ENCODE measurements at places on chromosomes 2 and 18. TPM values are rescaled to one million over a fixed set of nuclear protein-coding genes. Genes with fewer than 3 reads are reported as not detected.

DNA sequence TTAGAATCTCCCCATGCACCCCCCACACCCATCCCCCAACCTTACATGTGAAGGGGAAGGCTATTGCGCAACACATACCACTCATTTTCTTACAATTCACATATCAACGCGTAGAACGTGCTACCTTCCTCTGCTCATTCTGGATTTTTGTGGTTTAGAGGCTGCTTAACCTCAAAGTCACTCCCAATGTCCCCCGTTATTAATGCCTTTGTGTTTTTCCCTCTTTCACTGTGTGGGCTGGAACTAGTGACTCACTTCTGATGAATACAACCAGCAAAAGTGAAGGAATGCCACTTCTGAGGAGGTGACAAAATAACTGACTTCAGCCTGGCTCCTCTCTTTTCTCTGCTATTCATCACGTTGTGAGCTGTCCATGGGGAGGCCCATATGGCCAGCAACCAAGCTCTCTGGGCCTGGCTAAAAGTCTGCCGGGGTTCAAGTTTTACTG, 342.5 kb upstream of the NXPH2 start:
- no peak overlapping the region for H3K27ac ChIP-seq
- no peaks in the 10 kb centered on the region for H3K36me3 ChIP-seq
- H3K4me3 ChIP-seq = no peak overlapping the region
- no peaks in the 10 kb centered on the region for H3K27me3 ChIP-seq
- no peak for DNase-seq

MPV17 gene
- 93.0 TPM for total RNA-seq

GRCh38 chr2:204732019-204732418, 186.7 kb downstream of the PARD3B start:
- H3K36me3 ChIP-seq = no peaks in the 10 kb centered on the region
- no peak for DNase-seq
- no peak overlapping the region for H3K27ac ChIP-seq
- H3K27me3 ChIP-seq = peaks cover 8% of the 10 kb centered on the region

MRPS5 gene
- total RNA-seq = 82.0 TPM

DNA sequence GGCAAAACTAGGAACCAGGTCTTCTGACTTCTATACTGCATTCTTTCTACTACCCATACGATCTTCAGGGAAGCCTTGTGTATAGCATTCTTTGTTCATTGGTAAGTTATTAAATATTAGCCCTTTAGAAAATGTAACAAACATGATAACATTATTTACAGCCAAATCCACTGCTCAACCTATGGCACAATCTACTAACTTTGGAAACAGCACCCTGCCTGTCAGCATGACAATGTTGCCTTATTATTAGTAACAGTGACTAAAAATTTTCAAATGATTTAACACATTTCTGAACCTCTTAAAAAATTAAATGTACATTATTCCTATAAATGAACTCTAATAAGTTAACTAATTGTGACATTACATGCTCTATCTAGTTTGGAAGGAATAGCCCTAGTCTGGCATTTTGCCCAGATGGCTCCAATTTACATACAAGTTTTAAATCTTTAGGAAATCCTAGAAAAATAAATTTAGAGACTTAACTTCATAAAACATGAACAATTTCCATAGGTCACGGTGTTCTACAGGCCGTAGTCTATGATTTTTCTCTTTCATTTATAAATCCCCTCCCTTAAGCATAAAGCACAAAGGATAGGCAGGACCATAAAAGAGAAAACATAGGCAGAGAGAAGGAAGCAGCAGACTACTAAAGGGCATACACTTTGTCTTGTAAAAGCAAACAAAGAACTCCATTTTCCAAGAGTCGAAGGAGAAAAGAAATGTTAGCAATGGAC, 33.7 kb downstream of the YES1 start:
- H3K4me1 ChIP-seq = peaks cover 9% of the 10 kb centered on the region
- DNase-seq = no peak
- no peaks in the 10 kb centered on the region for H3K27me3 ChIP-seq
- H3K36me3 ChIP-seq = peaks cover 8% of the 10 kb centered on the region
- no peak overlapping the region for H3K4me3 ChIP-seq
- no peak overlapping the region for H3K27ac ChIP-seq

DNA sequence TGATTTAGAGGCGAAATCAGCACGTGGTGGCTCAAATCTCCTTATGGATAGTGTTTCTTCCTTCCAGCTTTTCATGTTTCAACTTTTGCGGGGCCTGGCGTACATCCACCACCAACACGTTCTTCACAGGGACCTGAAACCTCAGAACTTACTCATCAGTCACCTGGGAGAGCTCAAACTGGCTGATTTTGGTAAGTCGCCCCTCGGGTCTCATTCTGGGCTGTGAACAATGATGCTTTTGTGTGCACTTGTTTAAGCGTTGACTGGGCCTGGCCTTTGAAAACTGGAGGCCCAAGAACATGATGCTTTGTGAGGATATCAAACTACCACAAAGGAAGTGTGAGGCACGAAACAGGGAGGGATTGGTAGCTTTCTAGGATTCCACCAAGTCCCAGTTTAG, 27.4 kb downstream of the CDK15 start:
- no peak overlapping the region for H3K4me3 ChIP-seq
- peaks cover 9% of the 10 kb centered on the region for H3K27me3 ChIP-seq
- H3K27ac ChIP-seq = no peak overlapping the region
- no peak for DNase-seq
- no peaks in the 10 kb centered on the region for H3K4me1 ChIP-seq

- H3K4me1 ChIP-seq = no peaks in the 10 kb centered on the region
- no peak overlapping the region for H3K27ac ChIP-seq
- H3K36me3 ChIP-seq = no peaks in the 10 kb centered on the region
Observed at GRCh38 chr2:47509821-47510385, 106.9 kb downstream of the MSH2 start.

C2orf80 gene
- total RNA-seq = not detected

RNF152 gene
- 0.39 TPM for total RNA-seq

DNA sequence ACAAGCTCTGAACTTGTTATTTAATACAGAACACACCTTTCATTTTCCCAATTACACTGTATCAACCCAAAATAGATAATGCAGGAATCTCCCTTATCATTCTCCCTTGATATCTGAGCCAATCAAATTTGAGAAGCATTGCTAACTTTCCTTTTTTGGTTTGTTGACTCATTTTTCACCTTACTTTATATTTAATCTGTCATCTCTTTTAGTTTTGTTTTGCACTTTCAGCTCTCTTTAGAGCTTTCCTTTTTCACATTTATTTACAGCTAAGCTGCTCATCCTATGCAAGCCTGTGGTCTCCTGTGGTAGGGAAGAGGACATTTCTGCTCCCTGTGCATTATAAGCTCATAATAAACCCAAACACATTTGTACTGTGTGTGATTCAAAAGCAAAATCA, 50.1 kb downstream of the ITGAV start:
- peak overlapping the region; percentile 29 for H3K27ac ChIP-seq
- H3K27me3 ChIP-seq = no peaks in the 10 kb centered on the region
- DNase-seq = peak; percentile 6
- H3K36me3 ChIP-seq = peaks cover 5% of the 10 kb centered on the region
- peaks cover 25% of the 10 kb centered on the region for H3K4me1 ChIP-seq

DNA sequence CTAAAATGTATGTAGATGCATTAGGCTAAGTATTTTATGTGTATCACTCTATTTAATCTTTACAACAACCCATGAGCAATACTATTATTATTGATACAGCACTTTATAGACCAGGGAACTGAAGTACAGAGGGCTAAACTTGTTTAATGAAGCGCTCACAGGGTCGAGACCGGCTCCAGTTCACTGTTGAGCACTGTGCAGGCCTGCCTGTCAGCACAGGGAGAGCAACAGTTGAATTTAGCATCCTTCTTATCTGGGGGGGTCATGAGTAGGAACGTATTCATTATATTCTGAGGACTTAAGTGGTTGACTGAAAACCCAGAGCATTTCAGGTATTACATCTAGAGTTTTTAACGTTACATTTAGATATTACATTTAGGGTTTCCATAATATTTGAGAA, 120.1 kb downstream of the PLCL1 start:
- H3K27me3 ChIP-seq = no peaks in the 10 kb centered on the region
- H3K27ac ChIP-seq = no peak overlapping the region
- H3K4me1 ChIP-seq = peaks cover 14% of the 10 kb centered on the region
- peaks cover 1% of the 10 kb centered on the region for H3K36me3 ChIP-seq
- DNase-seq = no peak

DNA sequence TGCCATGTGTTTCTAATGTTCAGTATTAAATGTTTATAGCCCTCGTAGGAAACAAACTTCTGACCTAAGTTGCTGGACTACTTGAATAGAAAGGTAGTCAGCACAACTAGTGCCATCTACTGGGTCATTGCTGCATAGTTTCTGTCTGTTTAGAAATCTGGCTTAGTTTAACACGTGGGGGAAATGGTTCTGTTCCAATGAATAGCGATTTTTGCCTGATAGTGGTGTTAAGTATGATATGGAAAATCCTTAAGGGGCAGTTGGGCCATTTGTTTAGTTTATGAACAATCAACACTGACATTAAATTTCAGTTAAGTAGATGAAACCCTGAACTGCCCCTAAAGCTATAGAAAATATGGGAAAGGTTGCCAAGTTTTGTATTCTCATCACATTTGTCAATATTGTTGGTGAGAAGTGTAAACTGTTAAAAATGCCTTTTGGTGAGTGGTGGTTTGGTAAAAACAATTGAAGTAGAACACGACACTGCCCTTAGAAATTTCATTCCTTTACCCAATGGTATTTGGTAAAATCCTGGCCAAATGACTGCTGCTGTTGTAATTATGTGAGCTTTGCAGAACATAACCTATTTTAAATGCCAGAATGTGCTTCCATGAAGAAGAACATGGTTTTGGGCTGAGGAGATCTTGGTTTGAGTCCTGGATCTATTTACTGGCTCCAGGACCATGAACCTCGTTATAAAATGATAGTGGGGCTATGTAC, 13.2 kb downstream of the NABP1 start:
- no peaks in the 10 kb centered on the region for H3K27me3 ChIP-seq
- peaks cover 27% of the 10 kb centered on the region for H3K36me3 ChIP-seq
- peak overlapping the region; percentile 61 for H3K4me3 ChIP-seq

CFC1 gene
- not detected for total RNA-seq

DNA sequence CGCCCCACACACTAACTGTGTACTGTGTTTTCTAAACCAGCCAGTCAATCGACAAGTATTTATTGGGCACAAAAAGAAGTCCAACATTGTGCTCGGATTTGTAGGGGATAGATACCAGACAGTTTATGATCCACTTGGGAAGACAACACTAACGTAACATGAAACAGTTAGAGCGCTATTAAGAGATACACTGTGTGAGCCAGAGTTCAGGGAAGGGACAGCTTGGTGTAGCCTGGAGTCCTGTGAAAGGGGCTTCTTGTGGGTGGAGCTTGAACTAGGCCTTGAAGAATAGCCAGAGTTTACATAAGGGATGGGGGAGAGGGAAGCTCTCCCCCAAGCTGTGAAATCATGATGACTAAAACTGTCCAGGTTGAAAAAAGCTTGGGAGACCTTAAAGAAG, 176.4 kb upstream of the TCF4 start:
- no peak for DNase-seq
- H3K27ac ChIP-seq = no peak overlapping the region
- no peaks in the 10 kb centered on the region for H3K4me1 ChIP-seq
- H3K27me3 ChIP-seq = no peaks in the 10 kb centered on the region
- no peak overlapping the region for H3K4me3 ChIP-seq
- no peaks in the 10 kb centered on the region for H3K36me3 ChIP-seq

DNA sequence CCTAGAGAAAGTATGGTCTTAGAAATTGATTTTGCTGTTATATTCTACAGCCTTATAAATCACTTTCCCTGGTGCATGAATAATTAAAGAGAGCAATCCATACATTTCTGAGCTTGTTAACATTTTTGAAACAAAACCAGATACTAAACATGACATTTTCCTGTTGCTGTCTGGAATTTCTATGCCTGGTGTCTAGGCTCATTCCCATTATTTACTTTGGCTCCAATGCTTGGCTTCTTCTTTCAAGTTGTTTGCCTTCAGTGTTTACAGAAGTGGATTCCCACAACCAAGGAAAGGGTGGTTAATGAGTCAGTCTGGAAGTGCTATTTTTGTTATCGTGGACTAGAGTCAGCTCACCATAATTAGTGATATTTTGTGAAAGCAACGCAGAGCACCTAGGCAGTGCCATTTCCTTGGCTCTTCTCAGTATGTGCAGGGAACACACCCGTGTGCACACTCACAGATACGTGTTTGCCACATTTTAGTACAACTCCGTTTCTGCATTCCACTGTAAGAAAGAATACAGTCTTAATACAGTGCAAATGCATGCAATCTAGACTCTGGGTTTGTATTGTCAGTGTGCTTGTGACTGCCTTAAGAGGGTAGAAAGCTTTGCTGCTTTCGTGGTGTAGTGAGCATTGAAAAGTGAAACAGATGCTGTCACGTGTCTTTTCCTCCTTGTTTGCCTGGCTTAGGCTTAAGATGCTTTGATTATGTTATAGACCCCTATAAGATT, 185.0 kb upstream of the RASGRP3 start:
- no peaks in the 10 kb centered on the region for H3K4me1 ChIP-seq
- H3K27me3 ChIP-seq = peaks cover 55% of the 10 kb centered on the region
- no peak overlapping the region for H3K27ac ChIP-seq
- no peak overlapping the region for H3K4me3 ChIP-seq
